ENCODE measurements at places on chromosomes 16 and 17.

GRCh38 chr16:28537076-28537475, 1.7 kb downstream of the NUPR1 start:
- DNase-seq = no peak

DNA sequence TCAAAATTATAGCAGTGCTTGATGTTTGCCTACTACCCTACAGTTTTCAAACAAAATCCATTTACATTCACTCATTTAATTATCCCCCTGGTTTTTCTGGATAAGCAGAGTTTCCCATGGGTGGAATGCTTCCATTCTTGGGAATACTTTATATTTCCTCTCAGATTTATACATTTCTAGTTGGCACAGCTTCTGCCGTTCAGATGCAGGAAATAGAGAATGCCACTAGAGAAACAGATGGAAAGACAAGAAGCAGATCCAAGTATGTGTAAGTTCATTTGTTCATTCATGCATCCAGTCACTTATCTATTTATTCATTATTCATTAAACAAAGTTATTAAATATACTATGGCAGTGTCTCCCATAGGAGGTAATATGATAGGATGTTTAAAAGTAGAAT, 65.0 kb upstream of the CACNG5 start:
- DNase-seq = no peak

DNA sequence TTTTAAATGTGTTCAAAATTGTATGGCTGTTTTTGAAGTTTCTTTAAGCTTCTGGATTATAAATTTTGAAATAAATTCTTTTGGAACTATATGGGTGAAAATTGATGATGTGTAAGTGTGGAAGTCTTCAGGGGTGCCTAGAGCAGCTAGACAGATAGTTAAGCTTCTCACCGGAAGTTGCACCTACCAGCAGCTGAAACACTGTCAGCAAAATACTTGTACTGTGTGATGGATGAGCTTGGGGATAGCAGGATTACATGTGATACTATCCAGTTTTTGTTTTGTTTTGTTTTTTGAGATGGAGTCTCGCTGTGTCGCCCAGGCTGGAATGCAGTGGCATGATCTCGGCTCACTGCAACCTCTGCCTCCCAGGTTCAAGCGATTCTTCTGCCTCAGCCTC, 19.7 kb downstream of the RBL2 start:
- no peak for DNase-seq

DNA sequence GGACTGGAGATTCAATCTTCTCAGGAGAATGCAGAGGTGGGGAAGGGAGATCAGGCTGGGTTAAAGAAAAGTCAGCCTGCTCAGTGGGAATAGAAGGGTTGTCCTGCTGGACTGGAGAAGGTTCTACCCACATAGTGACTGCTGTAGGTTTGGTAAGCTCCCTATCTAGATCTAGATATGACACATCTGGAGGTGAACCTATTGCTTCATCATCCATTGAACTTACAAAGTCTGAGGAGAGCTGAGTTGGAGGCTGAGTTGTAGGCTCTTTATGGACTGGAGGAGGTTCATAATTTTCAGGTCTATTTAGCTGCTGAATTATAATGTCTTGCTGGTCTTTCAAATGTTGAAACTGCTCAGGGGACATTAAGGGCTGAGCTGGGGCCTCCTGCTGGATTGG, 46.0 kb upstream of the NF1 start:
- no peak for DNase-seq

DNA sequence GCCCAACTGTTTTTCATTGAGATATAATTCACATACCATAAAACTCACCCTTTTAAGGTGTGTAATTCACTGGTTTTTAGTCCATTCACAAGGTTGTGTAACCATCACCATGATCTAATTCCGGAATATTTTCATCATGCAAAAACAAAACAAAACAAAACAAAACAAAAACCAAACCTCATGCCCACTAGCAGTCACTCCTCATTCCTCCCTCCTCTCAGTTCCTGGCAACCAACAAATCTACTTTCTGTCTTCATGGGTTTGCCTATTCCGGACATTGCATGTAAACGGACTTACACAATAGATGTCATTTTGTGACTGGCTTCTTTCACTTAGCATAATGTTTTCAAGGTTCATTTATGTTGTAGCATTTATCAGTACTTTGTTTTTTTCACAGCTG, 4.5 kb upstream of the NOD2 start:
- no peak for DNase-seq

DNA sequence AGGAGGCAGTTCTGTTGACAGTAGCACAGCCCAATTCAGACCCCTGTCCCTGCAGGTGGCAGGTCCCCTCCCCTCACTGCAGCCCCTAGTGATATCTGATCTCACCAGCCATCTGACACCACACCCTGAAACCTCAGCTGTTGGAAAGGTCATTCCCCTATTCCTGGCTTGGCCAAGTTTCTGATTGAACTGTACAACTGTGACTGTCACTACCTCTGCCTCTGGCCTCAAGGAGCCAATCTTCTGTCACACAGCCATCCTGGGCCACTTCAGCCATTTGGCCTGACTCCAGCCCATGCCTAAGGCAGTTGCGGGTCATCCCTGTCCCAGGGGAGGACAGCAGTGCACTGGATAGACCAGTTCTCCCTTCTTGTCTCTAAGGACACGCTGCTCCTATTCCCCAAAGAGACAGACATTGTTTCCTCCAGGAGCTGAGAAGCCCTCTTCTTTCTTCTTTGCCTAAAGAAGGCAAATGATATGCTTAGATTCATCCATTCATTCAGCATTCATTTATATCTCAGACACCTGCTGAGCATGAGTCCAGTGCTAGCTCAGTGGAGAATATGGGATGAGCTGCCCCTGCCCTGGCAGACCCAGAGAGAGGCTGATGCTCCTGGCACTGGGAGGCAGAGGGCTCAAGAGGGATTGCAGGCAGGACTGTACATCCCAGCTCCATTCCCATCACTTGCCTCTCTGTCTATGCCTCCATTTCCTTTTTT, 4.6 kb upstream of the ALDOA start:
- DNase-seq = no peak

DNA sequence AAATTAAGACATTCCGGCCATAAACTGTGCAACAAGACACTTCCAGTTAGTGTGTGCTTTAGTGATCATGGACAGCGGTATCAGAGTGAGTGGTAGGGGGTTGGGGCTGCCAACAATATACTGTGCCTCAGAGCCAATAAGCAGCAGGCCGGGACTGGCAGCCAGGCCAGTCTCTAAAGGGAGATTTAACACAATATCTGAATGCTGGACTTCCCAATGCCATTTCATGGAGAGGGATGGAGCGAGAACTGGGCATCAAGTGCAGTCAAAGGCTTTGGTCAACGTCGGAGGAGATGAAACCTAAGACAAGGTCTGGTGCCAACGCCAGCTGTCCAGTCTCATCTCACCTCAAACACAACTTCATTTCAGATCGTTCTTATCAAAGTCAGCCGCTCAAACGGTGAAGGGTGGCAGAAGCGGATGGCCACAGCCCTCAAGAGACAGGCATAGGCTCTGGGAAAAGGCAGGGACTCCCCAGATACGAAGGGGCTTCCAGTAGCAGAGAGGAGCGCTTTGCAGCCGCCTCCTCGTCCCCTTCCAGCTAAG, 935 bp downstream of the USP32 start:
- no peak for DNase-seq

GRCh38 chr17:48925251-48925990, 17.2 kb downstream of the UBE2Z start:
- no peak for DNase-seq

GRCh38 chr17:37493249-37494027, 3.7 kb downstream of the DUSP14 start:
- no peak for DNase-seq

- DNase-seq = no peak
Observed at GRCh38 chr17:17635126-17635525, 43.6 kb upstream of the PEMT start.

- no peak for DNase-seq
Observed at GRCh38 chr16:72191551-72191950, 19.6 kb upstream of the PMFBP1 start.

DNA sequence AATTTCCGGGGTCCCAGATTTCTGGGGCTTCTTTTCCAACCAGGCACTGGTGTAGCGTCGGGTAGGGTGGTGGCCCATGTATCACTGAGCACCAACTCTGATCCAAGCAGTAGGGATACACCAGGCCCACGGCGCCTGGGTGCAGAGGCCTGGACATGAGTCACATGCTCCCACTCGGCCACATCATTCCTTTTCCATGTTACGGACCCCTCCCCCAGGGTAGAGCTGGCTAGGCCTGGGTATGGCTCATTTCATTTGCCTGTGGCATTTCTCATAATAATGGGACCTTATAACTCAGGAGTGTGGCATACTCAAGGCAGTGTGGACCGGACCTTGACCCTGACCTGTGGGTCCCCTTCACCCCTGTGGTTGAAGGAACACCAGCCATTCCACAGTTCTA, 18.0 kb upstream of the NDRG4 start:
- DNase-seq = no peak

GRCh38 chr17:69919789-69920188, 155.2 kb upstream of the KCNJ16 start:
- no peak for DNase-seq

DNA sequence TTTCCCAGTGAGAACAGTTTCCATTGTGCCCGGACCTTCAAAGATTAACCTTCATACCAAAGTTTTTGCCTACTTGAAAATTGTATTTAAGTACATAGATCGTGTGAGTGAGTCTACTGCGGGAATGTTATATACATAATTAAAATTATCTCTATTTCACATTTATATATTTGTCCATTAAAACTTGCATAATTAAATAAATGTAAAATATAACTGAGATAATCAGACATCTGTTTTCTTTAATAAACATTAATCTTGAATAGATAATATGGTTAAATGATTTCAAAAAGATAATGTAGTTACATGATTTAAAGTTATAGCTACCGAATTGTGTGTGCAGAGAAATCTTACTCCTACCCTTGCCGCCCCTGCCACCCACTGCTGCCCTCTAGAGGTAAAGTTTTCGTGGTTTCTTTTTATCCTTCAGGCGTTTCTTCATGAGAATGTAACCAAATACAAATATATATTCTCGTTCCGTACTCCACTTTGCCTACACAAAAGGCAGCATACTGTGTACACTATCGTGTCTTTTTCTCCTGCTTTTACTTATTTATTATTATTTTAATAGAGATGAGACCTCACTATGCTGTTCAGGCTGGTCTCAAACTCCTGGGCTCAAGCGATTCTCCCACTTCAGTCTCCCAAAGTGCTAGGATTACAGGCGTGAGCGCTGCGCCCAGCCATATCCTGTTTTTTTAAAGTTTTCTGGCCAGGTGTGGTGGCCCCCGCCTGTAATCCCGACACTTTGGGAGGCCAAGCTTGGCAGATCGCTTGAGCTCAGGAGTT, 35.6 kb downstream of the RPA1 start:
- DNase-seq = no peak

GRCh38 chr17:68993112-68993511, 37.9 kb upstream of the ABCA8 start:
- no peak for DNase-seq

DNA sequence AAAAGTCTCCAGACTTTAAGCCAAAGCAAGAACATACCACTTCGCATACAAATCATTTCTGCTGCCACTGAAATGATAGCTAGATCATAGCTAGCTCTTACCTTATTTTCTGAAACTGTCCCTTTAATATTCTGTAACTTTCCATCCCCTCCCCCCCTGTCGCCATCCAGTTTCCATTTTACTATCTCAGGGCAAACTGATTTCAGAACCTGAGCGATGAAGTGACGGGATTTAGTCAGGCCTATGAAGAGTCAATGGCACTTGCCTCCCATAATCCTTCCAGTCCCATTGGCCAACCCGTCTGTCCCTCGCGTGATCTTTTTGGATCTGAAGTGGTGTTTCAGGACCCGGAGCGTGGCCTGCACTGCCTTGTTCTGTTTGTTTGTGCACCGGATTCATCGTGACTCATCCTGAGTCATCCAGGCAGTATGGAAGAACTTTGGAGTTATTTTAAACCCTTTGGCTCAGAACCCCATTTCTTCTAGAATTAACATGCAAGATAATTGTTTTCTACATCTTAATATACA, 199.8 kb upstream of the CHMP6 start:
- DNase-seq = peak; percentile 63

GRCh38 chr17:45575126-45575885, 84.8 kb upstream of the PLEKHM1 start:
- DNase-seq = no peak

DNA sequence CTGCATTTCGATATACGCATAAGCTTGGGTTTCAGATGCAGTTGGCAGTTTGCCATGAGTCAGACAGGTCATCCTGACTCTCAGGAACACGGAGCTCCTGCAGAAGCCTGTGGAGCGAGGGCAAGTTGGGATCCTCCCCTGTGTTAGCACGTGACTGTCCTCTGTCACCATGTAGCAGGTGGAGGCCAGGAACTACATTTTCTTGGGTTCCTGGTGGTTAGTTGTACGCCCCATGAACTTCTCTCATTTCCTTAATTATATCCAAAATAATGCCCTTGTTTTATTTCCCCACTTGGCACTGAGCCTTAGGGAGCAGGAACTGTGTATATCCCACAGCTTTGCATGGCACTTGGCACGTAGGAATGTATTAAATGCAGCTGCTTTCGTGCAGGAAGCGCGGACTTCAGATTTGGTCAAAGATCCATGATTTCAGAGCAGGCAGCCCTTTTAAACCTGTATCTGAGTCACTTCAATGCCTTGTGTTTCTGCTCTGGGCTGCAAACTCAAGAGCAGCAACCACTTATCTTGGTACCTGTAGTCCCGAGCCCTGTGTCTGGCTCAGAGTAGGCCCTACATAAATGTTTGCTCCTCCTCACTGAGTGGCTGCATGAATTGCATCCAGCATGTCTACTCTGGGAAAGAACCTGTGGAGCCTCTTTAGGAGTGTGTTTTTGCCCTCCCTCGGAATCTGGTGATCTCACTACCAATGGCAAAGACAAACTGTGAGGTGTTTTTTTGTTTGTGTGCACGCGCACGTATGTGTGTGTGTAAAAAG, 428.4 kb downstream of the MAF start:
- DNase-seq = no peak

- no peak for DNase-seq
Observed at GRCh38 chr16:76222087-76222486, 55.1 kb upstream of the CNTNAP4 start.

GRCh38 chr17:82876602-82877379, 37.0 kb upstream of the ZNF750 start:
- DNase-seq = no peak

DNA sequence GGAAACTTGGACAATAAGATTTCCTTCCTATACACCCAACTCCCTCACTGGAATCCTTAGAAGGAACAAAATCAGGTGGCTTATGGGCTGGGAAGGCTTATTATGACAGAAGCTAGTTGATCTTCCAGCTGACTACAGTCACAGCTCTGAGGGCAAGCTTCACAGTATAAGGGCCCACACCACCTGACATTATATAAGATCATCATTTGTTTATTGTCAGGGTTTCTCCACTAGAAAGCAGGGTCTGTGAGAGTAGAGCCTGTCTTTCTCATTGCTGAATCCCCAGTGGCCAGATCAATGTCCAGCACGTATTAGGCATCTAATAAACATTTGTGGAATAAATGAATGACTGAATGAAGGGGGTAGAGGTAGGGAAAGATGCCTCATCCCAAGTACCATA, 57.8 kb upstream of the PHOSPHO1 start:
- no peak for DNase-seq

All from epithelial cell of proximal tubule (primary cell).